Brain pericyte (primary cell): ENCODE measurements at places on chromosomes 11 and 22.
A peak's percentile ranks its signal among the peaks of the same experiment; 100 is the strongest.

DNA sequence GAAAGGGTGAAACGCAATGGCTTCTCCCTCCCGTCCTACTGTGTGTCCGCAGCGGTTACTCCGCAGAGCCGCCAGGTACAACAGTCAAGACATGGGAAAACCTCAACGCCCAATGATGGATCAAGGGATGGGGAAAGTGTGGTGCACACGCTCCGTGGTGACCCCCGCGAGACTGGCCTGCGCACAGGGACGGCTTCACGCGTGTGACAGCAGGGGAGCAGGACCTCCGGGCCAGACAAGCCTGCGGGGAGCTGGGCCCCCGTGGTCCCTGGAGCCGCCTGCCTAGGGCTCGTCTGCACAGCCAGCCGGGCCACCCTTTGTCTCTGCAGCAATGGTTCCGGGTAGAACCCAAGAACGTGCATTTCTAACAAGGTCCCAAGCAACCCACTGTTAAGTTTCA lies 31.7 kb upstream of the MOB2 start:
- DNase-seq, result no peak

DNA sequence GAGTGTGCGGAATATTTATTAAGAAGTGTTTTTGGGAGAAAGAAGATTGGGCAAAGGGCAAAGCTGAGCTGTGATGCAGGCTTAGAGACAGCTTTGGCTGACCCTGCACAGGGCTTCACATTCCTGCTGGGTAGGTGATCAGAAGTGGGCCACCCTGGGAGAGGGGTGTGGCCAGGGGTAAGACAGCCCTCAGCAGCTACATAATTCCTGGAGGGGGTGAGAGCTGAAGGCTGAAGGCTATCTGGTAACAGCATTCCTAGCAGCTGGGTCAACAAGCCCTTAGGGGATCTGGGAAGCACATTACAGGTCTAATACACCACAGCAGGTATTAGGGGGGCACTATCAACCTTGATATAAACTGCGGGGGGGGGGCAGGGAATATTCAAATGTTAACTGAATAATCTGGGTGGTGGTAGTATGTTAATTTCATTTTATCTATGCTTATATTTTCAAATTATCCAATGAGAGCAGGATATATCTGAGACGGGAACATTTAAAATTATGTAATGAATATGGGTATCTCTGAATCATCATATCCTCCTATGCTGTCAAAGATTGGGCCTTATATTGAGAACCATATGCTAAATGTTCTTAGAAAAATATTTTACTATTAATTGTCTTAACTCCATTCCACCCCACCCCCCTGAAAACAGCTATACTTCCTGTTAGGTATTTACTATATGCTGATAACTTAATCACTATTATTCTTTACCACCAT lies 5.9 kb downstream of the OOSP1 start:
- no peak for DNase-seq

DNA sequence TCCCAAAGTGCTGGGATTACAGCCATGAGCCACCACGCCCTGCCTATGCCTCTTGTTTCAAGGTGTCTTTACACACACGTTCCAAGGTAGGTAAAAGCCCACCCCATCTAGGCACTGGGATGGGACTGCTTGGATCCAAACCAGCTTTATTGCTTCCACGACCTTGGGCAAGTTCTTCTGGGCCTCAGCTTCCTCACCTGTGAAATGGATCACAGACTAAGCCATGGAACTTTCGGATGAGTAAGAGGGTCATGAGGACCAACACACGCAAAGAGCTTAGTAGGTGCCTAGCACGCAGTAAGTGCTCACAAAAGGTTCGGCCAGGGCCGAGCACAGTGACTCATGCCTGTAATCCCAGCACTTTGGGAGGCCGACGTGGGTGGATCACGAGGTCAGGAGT lies 15.6 kb downstream of the RHOD start:
- no peak for DNase-seq

DNA sequence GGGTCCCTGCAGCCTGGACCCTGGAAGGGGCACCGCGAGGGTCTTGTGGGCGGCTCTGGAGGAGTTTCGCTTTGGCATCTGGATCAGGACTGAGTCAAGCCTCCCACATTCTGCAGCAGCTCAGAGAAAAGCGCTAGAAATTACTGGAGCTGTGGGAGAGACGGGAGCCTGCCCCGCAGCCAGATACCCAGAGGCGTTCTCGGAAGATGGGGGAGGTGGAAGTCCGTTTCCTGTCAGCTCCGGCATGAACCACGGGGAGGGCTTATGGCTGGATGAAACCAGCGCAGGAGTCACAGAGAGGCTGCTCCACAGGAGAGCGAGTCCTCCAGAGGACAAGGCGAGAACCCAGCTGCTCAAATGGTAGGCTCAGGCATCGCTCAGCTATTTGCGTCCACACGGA lies 379.3 kb downstream of the OPCML start:
- no peak for DNase-seq

- no peak for DNase-seq
Measured at GRCh38 chr11:86355256-86355655, 19.4 kb upstream of the CCDC81 start.

- DNase-seq, result no peak
Measured at GRCh38 chr11:123253911-123254310, 58.9 kb upstream of the CLMP start.

GRCh38 chr11:69700278-69701140 lies 3.3 kb downstream of the FGF19 start:
- DNase-seq, result peak; percentile 57

GRCh38 chr11:117300773-117301172 lies 9.6 kb downstream of the BACE1-AS start:
- no peak for DNase-seq

DNA sequence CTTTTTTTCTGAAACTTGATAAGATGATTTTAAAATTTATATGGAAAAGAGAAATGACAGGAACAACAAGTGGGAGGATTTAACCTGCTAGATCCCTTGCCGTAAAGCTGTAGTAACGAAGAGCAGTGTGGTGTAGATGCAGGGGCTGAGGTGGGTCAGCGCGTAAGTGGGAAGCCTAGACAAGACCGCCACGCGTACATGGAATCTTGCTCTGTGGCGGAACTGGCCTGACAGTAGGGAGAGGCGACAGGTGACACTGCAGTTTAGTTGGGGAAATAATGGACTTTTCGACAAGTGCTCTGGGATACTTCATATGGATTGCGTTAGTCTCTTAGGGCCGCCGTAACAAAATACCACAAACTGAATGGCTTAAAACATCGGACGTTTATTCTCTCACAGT lies 28.8 kb downstream of the TNRC6B start:
- no peak for DNase-seq

GRCh38 chr11:67439321-67440228 lies 2.1 kb upstream of the PTPRCAP start:
- DNase-seq, result no peak

- no peak for DNase-seq
Measured at GRCh38 chr11:57484141-57484710, 23.9 kb downstream of the RTN4RL2 start.

DNA sequence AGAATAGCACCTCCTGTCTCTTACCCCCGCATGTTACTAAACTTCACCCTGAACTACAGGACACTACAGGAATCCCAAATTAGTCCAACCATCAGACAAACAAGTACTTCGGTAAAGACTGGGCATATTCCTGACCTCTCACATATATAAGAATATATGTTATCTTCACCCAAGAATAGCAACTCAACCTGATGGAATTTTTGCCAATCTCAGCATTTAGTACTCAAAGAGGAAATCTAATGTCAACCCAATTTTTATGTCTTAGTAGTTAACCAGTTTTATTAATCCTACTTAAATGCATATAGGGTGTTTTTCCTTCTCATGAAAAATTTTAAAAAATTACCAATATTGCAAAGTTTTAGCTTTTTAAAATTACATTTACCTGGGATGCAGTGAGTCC lies 26.2 kb downstream of the PGR start:
- no peak for DNase-seq

- no peak for DNase-seq
Measured at GRCh38 chr11:123678246-123678645, 23.8 kb upstream of the SCN3B start.

GRCh38 chr11:62139526-62140303 lies 15.9 kb downstream of the INCENP start:
- DNase-seq, result no peak

DNA sequence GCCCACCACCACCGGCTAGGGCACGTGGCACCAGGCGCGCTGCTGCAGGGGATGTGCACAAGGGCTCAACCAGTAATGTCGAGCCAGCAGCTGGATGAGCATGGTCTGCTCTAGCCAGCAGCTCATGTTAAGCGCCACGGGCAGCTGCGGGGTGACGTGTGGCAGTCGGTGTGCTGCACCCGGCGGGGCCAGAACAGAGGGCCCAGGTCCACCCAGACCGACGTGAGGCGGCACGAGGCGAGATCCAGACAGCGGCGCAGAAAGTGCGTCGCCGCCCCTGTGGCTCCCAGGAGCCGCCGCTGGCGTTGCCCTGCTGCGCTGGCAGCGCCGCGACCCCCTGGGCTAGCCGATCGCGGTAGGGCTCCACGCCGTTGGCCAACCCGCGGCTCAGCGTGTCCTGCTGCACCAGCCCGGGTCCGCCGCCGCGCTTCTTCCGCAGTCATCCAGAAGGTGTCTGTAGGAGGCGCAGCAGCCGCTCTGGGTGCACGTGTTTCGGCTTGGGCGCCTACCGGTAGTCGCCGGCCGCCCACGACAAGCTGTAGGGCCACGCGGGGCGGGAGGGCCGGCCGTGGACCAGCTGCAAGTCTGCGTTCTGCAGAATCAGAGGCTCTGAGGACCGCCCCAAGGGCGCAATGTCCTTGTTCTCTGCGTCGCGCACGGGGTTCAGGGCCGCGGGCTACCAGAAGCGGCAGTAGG lies 4.6 kb upstream of the GALR3 start:
- no peak for DNase-seq

- DNase-seq, result no peak
Measured at GRCh38 chr11:60378354-60378753, at the start of gene MS4A7. TSS of gene MS4A7 (plus strand) at chr11:60378532. CDS start at chr11:60383142, 4,610 bp downstream.

GRCh38 chr11:8610532-8611116 lies 16.6 kb upstream of the STK33 start:
- no peak for DNase-seq

- DNase-seq, result no peak
Measured at GRCh38 chr11:100719362-100719761, 32.3 kb downstream of the ARHGAP42 start.

DNA sequence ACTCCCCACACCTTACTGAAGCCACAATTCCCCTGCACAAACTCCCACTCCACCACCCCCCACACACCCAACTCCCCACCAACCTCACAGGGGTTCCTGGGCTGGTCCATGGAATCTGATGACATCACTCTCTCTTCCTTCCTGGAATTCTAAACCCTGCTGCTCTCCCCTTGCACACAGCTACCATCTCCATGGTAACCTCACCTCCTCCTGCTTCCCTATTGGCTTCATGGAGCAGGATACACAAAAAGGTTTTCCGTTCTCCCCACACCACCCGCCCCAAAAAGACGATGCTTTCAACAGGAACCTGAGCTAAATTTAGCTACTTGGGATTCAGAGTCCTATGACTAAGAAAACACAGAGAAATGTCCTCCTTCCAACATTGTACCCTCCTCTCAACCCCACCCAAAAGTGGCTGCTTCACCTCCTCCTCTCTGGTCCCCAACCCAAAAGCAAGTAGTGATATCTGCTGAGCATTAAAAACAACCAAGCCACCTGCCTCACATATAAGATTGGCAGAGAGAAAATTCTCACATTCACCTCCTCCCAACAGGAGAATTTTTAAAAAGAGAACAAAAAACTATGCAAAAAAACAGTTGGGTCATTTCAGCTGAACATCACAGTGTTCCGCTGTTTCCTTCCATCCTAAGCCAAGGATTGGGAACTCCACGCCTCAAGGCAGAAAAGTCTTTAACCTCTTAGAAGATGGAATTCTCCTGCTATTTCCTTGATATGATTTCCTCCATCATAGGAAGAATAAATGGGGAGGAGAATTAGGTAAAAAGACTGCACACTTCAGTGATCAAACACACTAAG lies 66.9 kb downstream of the RBFOX2 start:
- DNase-seq, result no peak

GRCh38 chr11:16800382-16800781 lies 61.9 kb downstream of the C11orf58 start:
- no peak for DNase-seq

GRCh38 chr11:113375402-113375801 lies 12.2 kb upstream of the ANKK1 start:
- no peak for DNase-seq

DNA sequence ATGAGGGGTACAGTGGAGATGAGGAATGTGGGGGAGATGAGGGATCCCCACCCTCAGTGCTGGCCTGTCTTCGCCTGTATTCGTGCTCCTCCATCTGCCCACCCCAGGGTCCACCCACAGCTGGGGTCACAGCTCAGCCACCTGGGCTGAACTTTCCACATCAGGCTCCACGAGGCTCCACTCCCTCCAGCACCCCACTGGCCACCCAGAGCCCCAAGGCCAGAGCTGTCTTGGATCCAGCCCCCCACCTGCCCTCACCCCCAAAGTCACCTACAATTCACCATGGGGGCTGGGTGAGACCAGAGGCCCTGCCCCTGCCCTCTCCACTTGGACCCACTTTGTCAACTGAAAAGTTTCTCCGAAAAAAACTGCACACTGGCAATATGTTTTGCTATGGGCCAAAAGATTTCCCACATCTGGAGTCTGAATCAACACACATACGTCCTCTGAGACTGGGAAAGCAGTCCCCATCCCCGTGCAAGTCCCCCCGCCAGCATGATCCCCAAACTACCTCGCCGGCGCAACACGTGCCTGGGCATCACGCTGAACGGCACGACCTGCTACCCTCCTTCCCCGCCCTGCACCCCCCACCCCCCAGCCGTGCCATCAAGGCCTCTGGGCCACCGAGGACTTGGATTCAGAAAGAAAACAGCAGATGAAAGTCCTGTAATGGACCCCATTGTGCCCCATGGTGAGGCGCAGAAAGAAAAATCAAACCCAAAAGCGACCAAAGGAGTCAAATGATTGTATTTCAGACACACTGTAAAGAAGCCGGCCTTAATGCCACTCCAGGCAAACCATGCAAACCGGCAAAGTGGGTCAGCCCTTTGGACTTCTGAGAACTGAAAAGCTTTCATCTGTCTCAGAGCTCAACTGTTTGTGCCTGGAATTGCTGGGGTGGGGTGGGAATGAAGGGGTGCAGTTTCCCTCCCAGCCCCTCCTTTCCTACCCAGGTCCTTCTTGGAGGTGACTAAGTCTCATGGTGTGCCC lies 16.5 kb upstream of the GAL start:
- DNase-seq, result no peak

GRCh38 chr11:84137960-84138359 lies 851.8 kb upstream of the CCDC90B start:
- no peak for DNase-seq

GRCh38 chr11:102604875-102605274 lies 20.3 kb downstream of the MMP20 start:
- no peak for DNase-seq

- no peak for DNase-seq
Measured at GRCh38 chr11:12120031-12121008, 9.9 kb downstream of the MICAL2 start.

DNA sequence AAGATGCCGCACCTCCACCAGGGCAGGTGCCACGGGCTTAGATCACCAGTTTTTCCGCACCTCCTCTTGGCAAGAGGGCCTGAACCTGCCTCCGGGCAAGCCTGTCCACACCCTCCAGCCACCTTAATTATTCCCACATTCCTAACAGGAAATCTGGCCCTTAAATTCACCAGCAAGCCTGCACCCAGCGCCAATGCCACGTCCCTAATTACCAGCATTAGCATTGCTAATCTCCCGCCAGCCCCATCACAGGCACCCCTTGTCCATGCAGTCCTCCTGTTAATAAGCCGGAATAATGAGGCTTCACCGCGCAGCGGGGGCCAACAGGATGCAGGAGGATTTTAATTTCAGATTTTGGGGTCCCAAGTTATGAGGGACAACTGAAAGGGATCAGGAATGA lies 69.7 kb downstream of the PHF21B start:
- no peak for DNase-seq
